ENCODE measurements at places on chromosomes 2 and 18.
A peak's percentile ranks its signal among the peaks of the same experiment; 100 is the strongest.

GRCh38 chr2:241703032-241703604 is 1.3 kb downstream of the ING5 start:
- H3K4me1 ChIP-seq = peaks cover 7% of the 10 kb centered on the region
- peaks cover 23% of the 10 kb centered on the region for H3K36me3 ChIP-seq
- H3K27me3 ChIP-seq = no peaks in the 10 kb centered on the region
- peak overlapping the region; percentile 92 for H3K4me3 ChIP-seq

- no peak overlapping the region for H3K4me3 ChIP-seq
- peak; percentile 35 for DNase-seq
- H3K27ac ChIP-seq = 0 out of 2 replicates have a peak overlapping the region, but pooled peaks have one; percentile 22
- H3K27me3 ChIP-seq = peaks cover 14% of the 10 kb centered on the region
Measured at GRCh38 chr2:204550751-204551511, 5.7 kb downstream of the PARD3B start.

- H3K4me3 ChIP-seq = no peak overlapping the region
- H3K27ac ChIP-seq = no peak overlapping the region
- H3K4me1 ChIP-seq = peaks cover 21% of the 10 kb centered on the region
- H3K36me3 ChIP-seq = no peaks in the 10 kb centered on the region
- no peak for DNase-seq
Measured at GRCh38 chr2:174664084-174664759, 66.6 kb upstream of the WIPF1 start.

- no peak overlapping the region for H3K4me3 ChIP-seq
- H3K4me1 ChIP-seq = no peaks in the 10 kb centered on the region
- no peaks in the 10 kb centered on the region for H3K36me3 ChIP-seq
- DNase-seq = no peak
- no peaks in the 10 kb centered on the region for H3K27me3 ChIP-seq
Measured at GRCh38 chr2:100539221-100539620, 23.6 kb upstream of the PDCL3 start.

DNA sequence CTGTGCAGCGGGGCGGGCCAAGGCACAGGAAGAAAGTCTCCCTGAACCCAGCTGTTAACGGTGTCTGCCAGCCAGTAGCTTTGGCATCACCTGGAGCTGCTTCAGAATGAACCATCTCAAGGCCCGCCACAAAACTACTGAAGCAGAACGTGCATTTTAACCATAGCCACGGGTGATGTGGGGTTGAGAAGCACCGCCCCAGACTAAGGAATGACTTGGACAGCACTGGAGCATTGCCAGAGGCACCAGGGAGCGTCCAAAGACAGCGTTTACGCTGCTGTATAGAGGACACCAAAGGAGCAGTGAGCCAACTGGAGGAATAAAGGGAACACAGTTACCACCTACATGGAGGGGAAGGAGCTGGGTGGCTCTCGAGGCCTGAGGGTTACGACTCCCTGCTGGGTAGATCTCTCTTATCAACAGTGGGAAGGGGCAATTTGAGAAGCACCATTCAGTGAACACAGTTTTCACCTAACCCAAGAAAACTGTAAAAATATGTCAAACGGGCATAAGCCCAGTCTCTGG is 28.4 kb upstream of the LONRF2 start:
- H3K4me1 ChIP-seq = no peaks in the 10 kb centered on the region
- H3K4me3 ChIP-seq = no peak overlapping the region
- H3K27me3 ChIP-seq = no peaks in the 10 kb centered on the region
- no peak for DNase-seq

DNA sequence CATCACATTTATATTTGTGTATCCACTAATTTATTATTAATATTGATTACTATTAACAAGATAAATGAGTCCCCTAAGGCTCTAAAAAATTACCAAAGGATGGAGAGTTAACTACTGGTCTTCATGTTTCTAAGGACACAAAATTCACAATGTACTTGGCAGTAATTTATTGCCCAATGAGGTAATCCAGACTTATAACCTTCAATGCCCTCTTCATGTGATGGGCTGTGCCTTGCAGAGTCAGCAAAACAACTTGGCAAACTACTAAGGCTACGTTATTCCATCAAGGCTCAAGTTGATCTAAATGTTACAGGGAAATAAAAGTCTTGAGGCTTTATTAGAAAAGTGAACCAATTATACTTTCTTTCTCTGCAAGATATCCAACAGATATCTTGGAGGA is 804.9 kb upstream of the NXPH2 start:
- DNase-seq = no peak
- H3K4me3 ChIP-seq = no peak overlapping the region

- no peaks in the 10 kb centered on the region for H3K36me3 ChIP-seq
- H3K27me3 ChIP-seq = no peaks in the 10 kb centered on the region
- DNase-seq = peak; percentile 95
- H3K4me3 ChIP-seq = no peak overlapping the region
- peaks cover 16% of the 10 kb centered on the region for H3K4me1 ChIP-seq
- H3K27ac ChIP-seq = no peak overlapping the region
Measured at GRCh38 chr2:168118733-168119514, 128.5 kb downstream of the STK39 start.

GRCh38 chr18:62933261-62933887 is 218.0 kb downstream of the PHLPP1 start:
- no peak for DNase-seq
- H3K4me1 ChIP-seq = no peaks in the 10 kb centered on the region
- H3K27ac ChIP-seq = no peak overlapping the region
- no peak overlapping the region for H3K4me3 ChIP-seq

GRCh38 chr18:13437796-13438506 is 219.4 kb downstream of the LDLRAD4 start:
- H3K36me3 ChIP-seq = no peaks in the 10 kb centered on the region
- DNase-seq = no peak
- H3K4me3 ChIP-seq = no peak overlapping the region
- H3K4me1 ChIP-seq = no peaks in the 10 kb centered on the region
- no peaks in the 10 kb centered on the region for H3K27me3 ChIP-seq

- no peak overlapping the region for H3K4me3 ChIP-seq
- H3K27ac ChIP-seq = no peak overlapping the region
- no peak for DNase-seq
- no peaks in the 10 kb centered on the region for H3K4me1 ChIP-seq
- H3K27me3 ChIP-seq = no peaks in the 10 kb centered on the region
Measured at GRCh38 chr2:220935789-220936321, 636.2 kb downstream of the EPHA4 start.

DNA sequence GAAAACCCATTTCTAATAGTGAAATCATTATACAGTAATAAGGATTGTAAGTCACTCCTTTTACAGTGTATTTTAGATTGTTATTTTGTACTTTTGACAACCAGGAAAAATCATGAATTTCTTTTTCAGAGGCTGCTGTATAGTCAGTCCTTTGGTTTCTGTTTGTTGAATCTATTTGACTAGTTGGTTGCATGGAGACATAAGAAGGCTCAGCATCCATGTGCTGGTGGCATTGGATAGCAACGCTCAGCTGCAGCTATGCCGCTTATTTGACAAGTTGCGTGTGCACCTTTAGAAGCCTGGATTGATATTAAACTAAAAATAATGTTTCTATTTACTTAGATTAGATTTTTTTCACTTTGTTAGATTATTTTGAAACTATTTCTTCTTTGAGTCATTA is 254.1 kb upstream of the SYT4 start:
- no peaks in the 10 kb centered on the region for H3K36me3 ChIP-seq
- no peak for DNase-seq
- no peaks in the 10 kb centered on the region for H3K4me1 ChIP-seq
- no peaks in the 10 kb centered on the region for H3K27me3 ChIP-seq
- no peak overlapping the region for H3K27ac ChIP-seq
- no peak overlapping the region for H3K4me3 ChIP-seq

DNA sequence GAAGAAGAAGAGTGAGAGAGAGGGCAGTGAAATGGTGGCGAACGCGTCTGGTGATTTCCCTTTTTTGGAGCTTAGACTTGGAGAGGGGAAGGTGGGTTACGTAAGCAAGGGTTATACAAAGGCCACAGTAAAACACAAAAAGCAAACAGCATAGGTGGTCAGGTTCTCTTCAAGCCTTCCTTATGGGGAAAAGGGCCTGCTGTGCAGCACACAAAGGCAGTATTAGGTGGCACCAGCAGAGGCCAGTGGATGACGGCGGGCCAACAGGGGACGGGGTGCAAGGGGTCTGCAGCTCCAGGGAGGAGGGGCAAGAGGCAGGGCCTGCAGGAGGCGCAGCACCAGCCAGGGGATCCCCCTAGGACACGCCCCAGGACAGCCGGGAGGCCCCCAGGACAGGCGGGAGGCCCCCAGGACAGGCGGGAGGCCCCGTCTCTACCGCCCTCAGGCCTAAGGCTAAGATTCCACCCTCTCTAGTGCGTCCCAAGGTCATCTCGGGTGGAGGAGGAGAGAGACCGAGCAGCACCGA is 32.6 kb upstream of the NPC1 start:
- H3K4me3 ChIP-seq = peak overlapping the region; percentile 70
- peaks cover 32% of the 10 kb centered on the region for H3K27me3 ChIP-seq
- DNase-seq = peak; percentile 86

DNA sequence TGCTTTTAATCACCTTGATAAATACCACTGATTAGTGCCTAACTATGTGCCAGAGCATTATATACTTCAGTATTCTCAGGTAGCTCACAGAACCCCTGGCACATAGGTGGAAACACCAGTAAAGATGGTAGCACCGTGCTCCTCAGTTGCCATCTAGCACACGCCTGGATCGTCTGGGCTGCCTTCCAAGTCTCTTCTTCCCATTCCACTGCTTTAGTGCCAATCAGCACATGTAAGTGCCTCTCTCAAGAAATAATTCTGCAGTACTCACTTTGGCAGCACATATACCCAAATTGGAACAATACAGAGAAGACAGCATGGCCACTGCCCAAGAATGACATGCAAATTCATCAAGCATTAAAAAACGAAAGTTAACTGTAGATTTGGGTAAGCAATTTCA is 13.0 kb downstream of the POLR2D start:
- no peak overlapping the region for H3K4me3 ChIP-seq
- no peak overlapping the region for H3K27ac ChIP-seq
- H3K27me3 ChIP-seq = no peaks in the 10 kb centered on the region

DNA sequence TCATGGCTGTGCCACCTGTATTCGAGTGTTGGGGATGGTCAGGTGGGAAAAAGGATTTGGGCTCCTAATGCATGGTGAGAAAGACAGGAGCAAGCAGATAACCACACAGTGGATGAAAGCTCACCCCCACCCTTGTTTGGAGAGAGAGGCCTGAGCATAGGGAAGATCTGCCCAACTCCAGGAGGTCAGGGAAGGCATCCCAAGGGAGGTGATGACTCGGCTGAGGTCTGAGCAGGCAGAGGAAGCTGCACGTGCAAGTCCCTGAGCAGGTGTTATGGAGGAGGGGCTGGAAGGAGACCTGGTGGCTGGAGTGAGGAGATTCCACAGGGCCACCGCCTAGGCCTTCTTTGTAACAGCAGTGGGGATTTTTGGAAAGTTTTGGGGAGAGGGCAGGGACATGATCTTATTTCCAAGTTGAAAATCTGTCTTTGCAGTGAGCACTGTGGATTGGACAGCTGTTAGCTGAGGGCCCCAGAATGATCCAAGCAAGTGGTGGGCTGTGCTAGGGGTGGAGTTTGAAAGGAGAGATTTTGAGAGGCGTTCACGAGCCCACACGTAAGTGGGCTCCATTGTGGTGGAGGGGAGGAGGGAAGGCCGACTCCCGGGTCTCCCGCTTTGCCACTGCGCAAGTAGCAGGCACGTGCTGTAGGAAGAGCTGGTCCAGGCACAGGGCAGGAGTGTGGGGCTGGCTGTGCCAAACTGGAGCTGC is 228.5 kb downstream of the GLI2 start:
- H3K4me1 ChIP-seq = no peaks in the 10 kb centered on the region
- H3K27ac ChIP-seq = no peak overlapping the region
- H3K4me3 ChIP-seq = no peak overlapping the region
- no peak for DNase-seq

DNA sequence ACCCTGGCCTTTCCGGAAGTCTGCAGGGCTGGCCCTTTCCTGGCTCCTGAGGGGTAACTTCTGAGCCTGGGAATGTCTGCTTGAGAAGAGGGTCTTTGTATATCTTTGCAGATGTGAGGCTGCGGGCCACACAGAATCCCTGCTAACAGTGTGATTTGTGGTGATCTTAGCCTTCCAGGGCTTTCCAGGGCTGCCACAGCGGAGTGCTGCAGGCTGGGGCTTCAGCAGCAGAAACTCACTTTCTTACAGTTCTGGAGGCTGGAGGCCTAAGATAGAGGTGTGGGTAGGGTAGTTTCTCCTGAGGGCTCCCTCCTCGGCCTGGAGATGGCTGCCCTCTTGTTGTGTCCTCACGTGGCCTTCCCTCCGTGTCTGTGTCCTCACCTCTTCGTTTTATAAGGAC is 294.7 kb upstream of the HS6ST1 start:
- no peaks in the 10 kb centered on the region for H3K27me3 ChIP-seq
- no peak for DNase-seq
- H3K4me3 ChIP-seq = no peak overlapping the region
- no peaks in the 10 kb centered on the region for H3K4me1 ChIP-seq

DNA sequence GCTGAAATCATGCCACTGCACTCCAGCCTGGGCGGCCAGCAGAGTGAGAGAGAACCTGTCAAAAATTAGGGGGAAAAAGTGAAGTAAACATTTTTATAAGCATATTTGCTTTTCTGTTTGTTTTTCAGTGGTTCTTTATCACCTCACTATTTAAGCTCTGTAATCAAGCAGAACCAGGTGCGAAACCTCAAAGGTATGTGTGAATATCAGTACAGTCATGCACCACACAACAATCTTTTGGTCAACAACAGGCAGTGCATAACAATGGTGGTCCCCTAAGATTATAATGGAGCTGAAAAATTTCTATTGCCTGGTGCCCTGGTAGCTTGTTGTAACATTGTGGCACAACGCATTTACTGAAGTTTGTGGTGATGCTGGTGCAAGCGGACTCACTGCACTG is 167.4 kb upstream of the STON1 start:
- no peak overlapping the region for H3K4me3 ChIP-seq
- no peak for DNase-seq
- H3K36me3 ChIP-seq = no peaks in the 10 kb centered on the region
- H3K4me1 ChIP-seq = peaks cover 16% of the 10 kb centered on the region

DNA sequence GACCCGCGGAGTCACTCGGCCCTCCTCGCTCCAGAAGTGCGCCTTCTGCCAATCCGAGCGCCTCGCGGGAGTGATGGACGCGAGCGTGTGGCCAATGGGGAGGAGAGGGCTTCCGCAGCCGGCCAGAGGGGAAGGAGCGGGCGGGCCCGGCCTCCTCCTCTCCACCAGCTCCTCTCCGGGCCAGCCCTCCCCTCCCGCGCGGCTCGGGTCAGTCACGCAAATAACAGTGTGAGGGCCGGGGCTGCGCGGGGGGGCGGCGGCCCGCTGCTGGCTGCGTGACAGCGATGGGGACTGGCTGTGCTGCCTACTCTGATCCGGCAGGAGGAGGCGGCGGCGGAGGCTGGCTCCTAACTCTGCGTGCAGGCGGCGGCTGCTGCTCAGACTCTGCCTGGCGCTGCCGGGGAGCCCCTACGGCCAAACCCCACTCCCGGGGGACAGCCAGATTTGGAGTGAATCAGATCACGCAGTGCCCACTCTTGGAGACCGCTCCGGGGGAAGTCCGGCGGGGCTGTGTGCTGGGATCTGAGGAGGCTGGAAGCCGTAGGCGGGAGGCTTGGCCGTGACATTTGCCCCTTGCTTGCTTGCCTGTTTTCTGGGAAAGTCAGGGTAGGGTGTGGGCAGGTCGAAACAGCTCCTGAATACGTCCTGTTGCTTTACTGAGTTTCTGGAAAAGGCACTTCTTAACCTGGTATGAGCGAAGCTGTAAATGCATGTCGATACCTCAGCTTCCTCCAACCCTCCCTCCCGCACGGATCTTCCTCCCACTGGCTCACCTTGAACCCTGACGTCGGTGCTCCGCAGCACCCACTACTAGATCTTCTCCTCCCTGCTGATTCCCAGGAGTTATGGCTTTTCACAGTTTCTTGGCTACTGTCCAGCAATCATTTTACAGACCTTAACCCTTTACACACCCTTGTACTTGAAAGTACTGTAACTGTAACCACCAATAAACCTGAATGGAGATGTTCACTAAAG is 97.9 kb upstream of the SERTAD2 start:
- peak; percentile 22 for DNase-seq
- peaks cover 31% of the 10 kb centered on the region for H3K27me3 ChIP-seq
- H3K36me3 ChIP-seq = no peaks in the 10 kb centered on the region
- no peak overlapping the region for H3K27ac ChIP-seq
- H3K4me1 ChIP-seq = peaks cover 11% of the 10 kb centered on the region
- H3K4me3 ChIP-seq = peak overlapping the region; percentile 95
